ENCODE measurements at places on chromosomes 1 and 21. TPM values are rescaled to one million over a fixed set of nuclear protein-coding genes. Genes with fewer than 3 reads are reported as not detected.

Gene C1orf87
- total RNA-seq: not detected

Gene WNT4
- total RNA-seq: not detected

Gene TRMT13
- total RNA-seq: 10.9 TPM

Gene IPP
- total RNA-seq: 16.2 TPM

Gene LCE2C
- not detected for total RNA-seq

Gene SLC9C2
- total RNA-seq: not detected

Gene COL8A2
- 15.2 TPM for total RNA-seq

Gene NTMT2
- total RNA-seq: not detected

Gene GJC2
- 0.88 TPM for total RNA-seq

Gene SPATA45
- total RNA-seq: not detected
